ENCODE measurements at places on chromosomes 4 and X.

DNA sequence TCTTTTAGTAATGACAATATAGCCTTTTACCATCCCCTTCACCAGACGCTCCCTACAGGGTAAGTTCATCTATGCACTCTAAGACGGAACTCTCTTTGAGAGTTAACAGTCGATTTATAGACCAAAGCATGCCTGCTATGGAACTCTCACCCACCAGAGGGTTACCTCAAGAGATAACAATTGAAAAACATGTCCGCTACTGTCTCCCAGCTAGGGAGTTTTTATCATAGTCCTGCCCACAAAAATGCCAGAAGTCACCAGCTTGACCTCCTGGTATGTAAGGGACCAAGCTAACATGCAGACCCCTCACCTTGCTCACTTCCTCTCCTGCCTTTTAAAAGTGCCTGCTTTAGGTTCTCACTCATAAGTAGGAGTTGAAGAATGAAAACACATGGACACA is 16.7 kb upstream of the YTHDC1 start:
- DNase-seq, result no peak

- no peak for DNase-seq
Observed at GRCh38 chr4:10959586-10959985, 275.0 kb upstream of the CLNK start.

DNA sequence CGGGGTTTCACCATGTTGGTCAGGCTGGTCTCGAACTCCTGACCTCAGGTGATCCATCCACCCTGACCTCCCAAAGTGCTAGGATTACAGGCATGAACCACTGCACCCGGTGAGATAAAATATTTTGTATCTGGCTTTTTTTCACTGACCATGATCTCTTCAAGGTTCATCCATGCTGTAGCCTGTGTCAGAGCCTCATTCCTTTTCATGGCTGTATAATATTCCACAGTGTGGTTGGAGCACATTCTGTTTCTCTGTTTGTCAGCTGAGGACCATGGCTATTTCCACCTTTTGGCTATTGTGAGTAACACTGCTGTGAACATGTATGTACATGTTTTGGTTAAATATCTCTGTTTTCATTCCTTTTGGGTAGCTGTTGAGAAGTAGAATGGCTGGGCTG is 169.2 kb downstream of the SHOX start:
- DNase-seq, result no peak

GRCh38 chr4:74627093-74627492 is 167.2 kb downstream of the BTC start:
- no peak for DNase-seq

DNA sequence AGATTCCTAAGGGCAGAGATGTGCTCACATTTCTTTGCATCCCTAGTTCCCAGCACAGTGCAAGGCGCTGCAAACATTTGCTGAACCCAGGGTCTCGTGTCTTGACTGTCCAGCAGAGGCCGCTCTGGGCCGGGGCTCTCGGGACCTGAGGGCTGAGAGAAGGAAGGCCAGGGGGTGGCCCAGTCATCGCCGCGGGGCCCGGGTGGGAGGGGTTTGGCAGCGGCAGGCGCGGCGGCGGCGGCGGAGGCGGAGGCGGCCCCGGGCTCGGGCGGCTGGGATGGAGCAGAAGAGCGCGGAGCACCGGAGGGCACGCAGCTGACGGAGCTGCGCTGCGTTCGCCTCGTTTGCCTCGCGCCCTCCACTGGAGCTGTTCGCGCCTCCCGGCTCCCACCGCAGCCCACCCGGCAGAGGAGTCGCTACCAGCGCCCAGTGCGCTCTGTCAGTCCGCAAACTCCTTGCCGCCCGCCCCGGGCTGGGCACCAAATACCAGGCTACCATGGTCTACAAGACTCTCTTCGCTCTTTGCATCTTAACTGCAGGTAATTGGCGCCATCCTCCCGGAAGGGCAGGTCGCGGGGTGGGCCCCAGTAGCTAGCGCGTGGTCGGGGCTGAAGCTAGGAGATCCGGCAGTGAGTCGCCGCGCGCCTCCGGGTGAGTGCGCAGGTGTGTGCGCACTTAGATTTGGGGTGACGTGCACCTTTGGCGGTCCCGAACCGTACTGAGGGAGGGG is at the start of gene PARM1:
Gene PARM1 (plus strand): TSS at position 285 of the 730 bp plus-strand sequence. CDS start 212 bp downstream, at position 497.
- peak; percentile 46 for DNase-seq

- DNase-seq, result peak; percentile 9
Observed at GRCh38 chr4:147837435-147837834, 105.5 kb downstream of the ARHGAP10 start.

- DNase-seq, result no peak
Observed at GRCh38 chrX:15804563-15804962, 14.3 kb downstream of the ZRSR2 start.

- DNase-seq, result no peak
Observed at GRCh38 chr4:23728971-23729370, 160.9 kb downstream of the PPARGC1A start.

DNA sequence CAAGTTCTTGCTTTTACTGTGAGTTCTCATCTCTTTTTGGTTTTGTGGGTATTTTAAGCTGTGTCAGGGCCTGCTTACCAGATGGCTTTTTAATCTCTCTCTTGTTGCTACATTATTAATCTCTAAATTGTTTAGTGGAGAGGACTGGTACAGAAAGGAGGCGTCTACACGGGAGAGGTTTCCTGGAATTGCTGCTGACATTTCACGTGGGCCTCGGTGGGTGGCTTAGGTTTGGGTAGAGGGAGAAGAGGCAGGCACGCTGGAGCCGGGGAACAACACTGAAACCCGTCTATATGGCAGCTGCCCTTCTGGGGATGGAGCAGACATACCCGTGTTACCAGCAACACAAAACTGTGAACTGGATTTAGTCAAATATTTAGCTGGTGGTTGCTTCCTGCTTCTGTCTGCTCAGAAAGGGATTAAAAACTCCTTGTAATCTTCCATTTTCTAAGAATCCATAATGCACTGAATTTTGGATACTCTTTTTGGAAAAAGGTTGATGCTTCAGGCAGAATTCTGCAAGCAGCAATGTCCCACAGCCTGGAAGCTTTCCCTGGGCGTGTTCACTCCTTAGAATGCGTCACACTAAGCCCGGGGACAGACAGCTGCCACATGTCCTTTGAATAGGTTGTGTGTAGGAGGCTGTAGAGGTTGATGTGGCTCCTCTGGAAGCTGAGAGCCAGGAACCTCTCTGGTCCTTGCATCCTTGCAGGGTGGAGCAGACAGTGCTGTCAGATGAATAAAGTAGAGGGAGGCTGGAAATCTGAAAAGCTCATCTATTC is 199.8 kb upstream of the GATB start:
- no peak for DNase-seq

GRCh38 chr4:52269761-52270160 is 218.7 kb downstream of the SPATA18 start:
- no peak for DNase-seq

- no peak for DNase-seq
Observed at GRCh38 chrX:83508006-83508405, at the start of gene POU3F4. Gene POU3F4, plus strand, starts transcription at chrX:83508290. Its CDS starts 35 bp downstream, at chrX:83508325.

GRCh38 chrX:108312011-108312410 is 126.2 kb downstream of the COL4A6 start:
- no peak for DNase-seq

- DNase-seq, result no peak
Observed at GRCh38 chr4:2824836-2825381, 18.7 kb upstream of the ADD1 start.

DNA sequence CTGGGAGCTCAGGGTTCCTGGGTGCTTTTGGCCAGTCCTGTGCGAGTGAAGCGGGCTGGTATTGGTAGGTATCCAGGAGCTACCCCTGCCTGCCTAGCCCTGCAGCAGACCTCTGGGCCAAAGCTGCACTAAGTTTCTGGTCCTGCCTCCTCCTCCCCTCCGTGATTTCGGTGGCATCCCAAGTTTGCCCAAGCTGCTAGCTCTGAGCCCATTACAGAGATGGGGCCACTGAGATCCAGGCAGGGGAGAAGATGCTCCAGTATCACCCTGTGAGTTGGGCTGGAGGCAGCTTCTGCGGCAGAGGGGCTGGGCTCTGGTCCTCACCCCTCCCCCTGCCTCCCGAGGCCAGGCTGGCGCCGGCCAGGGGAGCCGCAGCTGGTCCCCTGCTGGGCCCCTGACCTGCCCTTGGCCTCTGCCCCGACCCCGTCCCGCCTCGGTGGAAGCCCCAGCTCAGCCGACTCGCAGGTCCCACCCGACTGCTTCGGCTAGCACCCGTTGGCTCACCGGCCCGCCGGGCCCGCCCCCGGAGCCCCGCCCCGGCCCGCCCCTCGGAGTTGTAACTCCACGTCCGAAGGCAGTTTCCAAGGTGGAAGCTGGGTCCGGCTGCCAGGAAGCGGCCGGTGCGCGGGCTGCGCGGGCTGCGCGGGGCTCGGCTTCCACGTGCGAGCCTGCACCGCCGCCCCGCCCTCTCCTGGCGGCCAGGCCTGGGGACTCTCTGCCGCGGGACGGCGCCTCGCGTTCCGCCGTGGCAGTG is at the start of gene DUSP9:
Gene DUSP9 (plus strand): TSS at position 584 of the 754 bp plus-strand sequence. CDS start 751 bp downstream, outside the sequence.
- DNase-seq, result no peak

- no peak for DNase-seq
Observed at GRCh38 chr4:14280567-14280966, 653.0 kb upstream of the BOD1L1 start.

- no peak for DNase-seq
Observed at GRCh38 chr4:140633124-140633523, 64.4 kb upstream of the UCP1 start.

GRCh38 chr4:4415107-4415805 is 28.4 kb downstream of the NSG1 start:
- DNase-seq, result no peak

Measured in DMS 273 treated with DMSO at 0.1 percent for 48 hours (cell line).